WTC11 (cell line): ENCODE measurements at places on chromosomes 4 and X.

DNA sequence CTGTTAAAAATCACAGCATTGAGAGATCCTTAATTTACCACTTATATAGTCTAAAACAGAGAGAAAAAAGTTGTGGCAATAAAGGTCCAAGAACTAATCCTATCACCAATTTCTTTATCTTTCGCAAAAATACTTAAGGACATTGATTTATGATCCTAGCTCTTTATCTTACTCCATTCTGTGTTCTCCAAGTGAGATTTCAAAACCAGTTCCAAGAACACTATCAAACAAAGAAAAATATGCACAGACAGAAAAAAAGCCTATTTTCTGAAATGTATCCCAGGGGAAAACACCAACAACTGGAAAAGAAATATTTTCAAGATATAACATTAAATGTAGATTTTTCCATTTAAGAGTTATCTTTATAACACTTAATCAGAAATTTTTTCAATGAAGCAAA lies 172.8 kb downstream of the APBB2 start:
- no peak for DNase-seq

- DNase-seq, result no peak
These were observed 95.5 kb downstream of the SMIM20 start for GRCh38 chr4:26009502-26009901.

DNA sequence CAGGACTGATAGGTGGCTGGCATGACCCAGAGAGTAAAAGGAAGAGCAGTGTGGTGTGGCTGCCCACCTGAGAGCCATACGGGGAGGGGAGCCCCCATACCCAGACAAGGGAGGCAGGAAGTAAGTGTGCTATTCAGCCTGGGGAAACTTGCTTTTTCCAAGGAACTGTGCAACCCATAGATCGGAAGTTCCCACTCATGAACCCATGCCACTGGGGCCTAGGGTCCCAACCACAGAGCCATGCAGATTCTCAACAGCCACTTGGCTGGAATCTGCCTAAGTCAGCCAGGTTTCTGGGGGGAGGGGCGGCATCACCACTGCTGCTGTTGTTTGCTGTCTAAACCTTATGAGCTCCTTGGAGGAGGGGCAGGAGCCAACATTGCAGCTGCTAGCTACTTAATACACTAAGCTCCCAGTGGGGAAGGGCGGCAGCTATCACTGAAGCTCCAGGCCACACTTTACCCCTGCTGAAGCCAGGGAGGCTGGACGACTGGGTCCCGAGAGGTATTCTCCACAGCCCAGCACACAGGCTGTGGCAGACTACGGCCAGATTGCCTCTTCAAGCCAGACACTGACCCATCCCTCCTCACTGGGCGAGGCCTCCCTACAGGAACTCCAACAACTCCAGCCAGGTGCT lies 410.4 kb downstream of the INPP4B start:
- peak; percentile 83 for DNase-seq

DNA sequence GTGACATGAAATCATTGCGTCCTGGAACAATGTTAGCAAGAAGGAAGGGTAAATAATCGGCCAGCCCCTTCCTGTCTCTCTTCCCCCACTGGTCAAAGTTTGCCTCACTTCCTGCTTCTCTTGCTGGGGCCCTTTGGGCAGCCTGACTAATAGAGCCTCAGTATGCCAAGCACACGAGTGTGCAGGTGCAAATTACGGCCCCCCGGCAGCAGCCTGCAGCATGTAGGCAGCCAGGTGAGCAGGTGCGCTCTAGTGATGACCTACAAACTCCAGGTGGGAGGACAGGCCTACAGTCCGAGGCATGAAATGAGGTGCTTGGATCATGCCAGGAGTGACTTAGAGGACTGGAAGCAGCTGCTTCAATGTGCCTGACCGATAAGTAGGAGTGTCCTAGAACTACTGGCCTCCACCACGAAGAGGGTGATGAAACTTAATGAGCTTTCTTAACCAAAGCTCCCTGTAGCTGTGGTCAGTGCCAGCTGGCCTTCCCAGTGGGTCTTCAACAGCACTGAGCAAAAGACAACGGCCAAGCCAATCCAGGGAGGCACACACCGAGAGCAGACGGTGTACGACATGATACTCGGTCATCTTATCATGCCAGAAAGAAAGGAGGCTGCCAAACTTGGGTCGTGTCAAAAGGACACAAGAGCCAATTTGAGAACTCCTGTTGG lies 26.1 kb upstream of the FAT1 start:
- DNase-seq, result no peak

GRCh38 chr4:89137231-89137630 lies 25.9 kb downstream of the TIGD2 start:
- no peak for DNase-seq
